ENCODE measurements at places on chromosomes 12 and 14. TPM values are rescaled to one million over a fixed set of nuclear protein-coding genes. Genes with fewer than 3 reads are reported as not detected.

Gene ASB2
- not detected for total RNA-seq

Gene GPR65
- total RNA-seq, result not detected

GRCh38 chr12:130214686-130215395, 52.6 kb downstream of the FZD10 start:
- DNase-seq, result no peak
- no peaks in the 10 kb centered on the region for H3K27me3 ChIP-seq
- no peak overlapping the region for H3K4me3 ChIP-seq
- H3K27ac ChIP-seq, result no peak overlapping the region

DNA sequence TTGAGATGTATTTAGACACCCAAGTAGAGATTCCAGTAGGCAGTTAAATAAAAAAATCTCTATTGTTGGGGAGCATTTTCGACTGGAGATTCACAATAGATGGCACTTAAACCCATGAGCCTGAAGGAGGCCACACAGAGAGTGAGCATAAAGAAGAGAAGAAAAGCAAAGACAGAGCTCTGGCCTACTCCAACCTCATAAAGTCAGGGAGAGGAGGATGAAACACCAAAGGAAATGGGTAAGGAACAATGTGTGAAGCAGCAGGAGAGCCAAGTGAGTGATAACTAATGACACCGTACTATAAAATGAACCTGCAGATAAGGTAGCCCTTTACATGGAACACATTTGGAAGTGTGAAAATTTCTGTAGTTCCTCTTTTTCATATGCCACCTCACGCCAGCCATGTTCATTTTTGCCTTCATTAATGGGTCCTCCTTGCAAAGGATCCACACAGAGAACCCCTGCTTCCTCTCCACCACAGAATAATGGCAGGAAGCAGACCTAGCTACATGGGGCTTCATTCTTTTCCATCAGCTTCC, 150.0 kb upstream of the SYT10 start:
- no peaks in the 10 kb centered on the region for H3K36me3 ChIP-seq
- H3K27ac ChIP-seq, result no peak overlapping the region
- no peak overlapping the region for H3K4me3 ChIP-seq

DNA sequence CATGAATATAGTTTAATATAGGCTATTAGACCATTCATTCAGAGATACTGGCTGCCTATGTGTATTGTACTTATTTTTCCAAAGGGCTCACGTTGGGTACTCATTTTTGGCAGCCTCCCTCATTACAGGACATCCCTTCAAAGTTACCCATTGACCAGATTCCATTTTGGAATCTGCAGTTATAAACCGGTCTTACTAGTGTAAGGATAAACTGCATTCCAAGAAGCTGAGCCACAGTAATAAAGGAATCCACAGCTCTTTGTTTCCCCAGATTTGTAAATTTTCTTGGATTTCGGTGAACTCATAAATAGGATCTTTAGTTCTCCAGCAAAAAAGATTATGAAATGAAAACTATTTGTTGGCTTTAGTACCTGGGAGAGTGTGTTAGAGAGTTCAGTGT, 18.9 kb upstream of the CFL2 start:
- H3K4me3 ChIP-seq, result no peak overlapping the region
- no peaks in the 10 kb centered on the region for H3K36me3 ChIP-seq
- DNase-seq, result no peak

DNA sequence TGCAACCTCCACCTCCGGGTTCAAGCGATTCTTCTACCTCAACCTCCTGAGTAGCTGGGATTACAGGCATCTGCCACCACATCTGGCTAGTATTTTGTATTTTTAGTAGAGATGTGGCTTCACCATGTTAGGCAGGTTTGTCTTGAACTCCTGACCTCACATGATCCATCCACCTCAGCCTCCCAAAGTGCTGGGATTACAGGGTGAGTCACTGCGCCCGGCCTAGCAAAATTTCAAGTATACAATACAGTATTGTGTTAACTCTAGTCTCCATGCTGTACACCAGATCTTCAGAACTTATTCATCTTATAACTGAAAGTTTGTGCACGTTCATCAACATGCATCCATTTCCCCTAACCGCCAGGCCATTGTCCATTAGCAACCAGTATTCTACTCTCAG, 115.1 kb upstream of the MDGA2 start:
- H3K4me1 ChIP-seq, result no peaks in the 10 kb centered on the region
- no peaks in the 10 kb centered on the region for H3K27me3 ChIP-seq
- H3K27ac ChIP-seq, result no peak overlapping the region
- H3K36me3 ChIP-seq, result no peaks in the 10 kb centered on the region
- no peak for DNase-seq
